Activated T-cell treated with anti-CD3 and anti-CD28 coated beads for 24 hours (primary cell): ENCODE measurements at places on chromosomes 7 and 10.

- peak; percentile 52 for DNase-seq
These were observed 15.6 kb upstream of the RFC2 start for GRCh38 chr7:74269757-74270277.

- no peak for DNase-seq
These were observed 43.4 kb downstream of the WASL start for GRCh38 chr7:123705211-123705901.

- no peak for DNase-seq
These were observed 138.6 kb downstream of the CHN2 start for GRCh38 chr7:29332875-29333855.

GRCh38 chr7:53611043-53611442 lies 575.6 kb downstream of the POM121L12 start:
- DNase-seq: no peak

DNA sequence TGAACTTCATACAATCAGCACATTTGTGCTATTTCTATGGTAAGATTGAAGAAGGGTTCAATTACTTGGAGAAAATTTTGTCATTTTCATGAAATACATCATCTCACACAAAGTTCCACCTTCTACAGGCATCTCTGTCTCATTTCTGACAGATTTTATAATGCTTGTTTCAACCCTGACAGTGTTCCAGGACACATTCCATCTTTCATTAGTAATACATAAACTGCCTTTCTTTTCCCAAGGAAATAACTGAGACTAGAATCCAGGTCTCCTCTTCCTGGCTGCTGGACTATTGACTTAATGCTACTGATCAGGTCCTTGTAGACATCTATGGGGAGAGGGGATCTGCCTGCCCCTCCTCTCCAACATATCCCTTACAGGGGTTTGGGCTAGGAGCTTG lies 70.1 kb upstream of the PLPP4 start:
- no peak for DNase-seq

DNA sequence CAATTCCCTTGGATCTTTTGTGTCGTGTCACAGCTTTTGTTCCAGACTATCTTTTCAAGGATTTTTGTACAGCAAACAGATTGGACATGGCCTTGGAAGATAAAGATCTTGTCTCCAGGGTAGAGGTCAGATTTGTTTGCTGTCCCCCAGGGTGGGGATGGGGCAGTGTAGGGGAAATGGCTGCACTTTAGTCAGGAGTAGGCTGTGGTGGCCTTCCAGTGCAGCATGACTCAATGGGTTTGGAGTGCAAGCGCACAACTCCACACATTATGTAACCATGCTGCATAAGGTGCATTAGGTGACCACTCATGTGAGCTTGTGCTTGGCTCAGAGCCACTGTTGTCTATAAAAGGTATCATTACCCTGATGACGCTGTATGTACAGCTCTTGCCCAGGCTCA lies 23.9 kb upstream of the ADAMTS14 start:
- DNase-seq: no peak

DNA sequence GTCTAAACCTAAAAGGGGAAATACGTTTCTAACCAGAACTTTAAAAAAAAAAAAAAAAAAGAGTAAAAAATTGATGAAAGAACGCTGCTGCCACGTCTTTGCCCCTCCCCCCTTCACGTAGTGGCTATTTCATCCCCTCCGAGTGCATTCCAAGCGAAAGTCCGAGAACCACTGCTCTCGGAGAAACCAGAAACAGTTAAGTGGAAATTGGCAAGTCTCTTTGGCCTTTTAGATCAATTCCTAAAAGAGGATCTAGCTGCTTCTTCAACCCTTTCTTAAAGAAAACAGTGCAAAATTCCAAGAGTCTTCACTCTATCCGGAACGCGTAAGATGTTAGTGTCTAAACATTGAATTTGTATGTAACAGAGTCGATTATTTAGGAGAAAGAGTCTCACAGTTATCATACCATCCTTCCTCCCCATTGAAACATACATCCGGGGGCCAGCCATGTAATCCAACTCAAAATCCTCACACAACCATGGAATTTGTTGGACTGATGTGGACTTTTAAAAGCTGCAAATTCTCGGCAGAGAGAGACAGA lies 1.1 kb downstream of the P4HA1 start:
- DNase-seq: peak; percentile 27

GRCh38 chr7:83305027-83305426 lies 142.3 kb upstream of the PCLO start:
- DNase-seq: no peak

- DNase-seq: no peak
These were observed 5.7 kb downstream of the C1GALT1 start for GRCh38 chr7:7188091-7188490.

DNA sequence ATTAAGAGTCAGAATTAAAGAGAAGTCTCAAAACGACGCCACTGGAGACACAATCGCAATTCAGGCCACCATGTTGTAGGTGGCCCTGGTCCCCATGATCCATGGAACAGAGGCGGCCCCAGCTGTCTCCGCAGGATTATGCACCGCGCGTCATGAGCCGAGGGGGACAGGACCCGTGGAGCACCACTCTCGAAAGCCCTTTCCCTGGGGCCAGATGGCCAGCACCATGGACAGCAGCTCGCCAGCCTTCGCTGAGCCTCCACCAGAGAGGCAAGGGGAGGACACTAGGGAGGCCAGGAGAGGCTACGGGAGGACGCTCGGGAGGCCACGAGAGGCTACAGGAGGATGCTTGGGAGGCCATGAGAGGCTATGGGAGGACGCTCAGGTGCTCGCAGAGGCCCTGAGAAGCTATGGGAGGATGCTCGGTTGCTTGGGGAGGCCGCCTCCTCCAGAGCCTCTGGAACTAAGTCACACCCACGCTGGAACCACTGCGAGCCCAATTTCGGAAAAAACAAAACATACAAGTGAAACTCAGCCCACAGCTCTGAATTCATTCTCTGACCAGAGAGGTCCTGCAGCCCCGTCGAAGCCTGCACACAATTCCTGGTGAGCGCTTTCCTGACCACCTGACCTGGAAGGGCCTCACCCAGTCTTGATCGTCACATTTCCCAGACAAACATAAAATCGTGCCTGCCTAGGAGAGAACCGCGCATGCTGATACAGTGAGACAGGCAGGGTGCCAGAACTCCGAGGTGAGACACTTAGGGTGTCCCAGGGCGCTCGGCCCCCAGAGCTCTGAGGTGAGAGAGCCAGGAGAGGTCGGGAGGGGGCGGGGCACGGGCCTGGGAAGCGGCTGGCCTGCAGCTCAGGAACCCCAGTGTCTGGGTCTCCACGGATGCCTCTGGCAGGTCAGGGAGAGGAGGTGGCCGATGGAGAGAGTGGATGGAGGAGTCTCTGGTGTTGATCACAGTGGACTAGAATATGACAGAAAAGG lies 224.4 kb downstream of the PTPRN2 start:
- DNase-seq: no peak

DNA sequence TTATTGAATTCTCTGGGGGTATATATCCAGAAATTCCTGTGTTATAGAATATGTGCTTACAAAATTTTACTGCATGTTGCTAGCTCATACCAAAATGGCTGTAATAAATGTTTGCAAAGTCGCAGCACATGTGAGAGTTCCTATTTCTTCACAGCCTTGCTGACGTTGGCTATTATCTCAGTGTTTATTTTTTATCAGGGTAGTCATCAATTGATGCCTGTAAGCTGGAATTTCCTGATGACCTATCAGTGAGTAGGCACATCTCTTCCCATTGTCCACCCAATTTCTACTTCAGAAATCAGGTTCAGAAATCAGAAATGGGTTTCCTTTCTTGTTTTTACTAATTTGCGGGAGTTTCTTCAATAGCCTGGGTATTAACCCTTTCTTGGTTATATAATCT lies 268.1 kb upstream of the FZD8 start:
- DNase-seq: no peak

DNA sequence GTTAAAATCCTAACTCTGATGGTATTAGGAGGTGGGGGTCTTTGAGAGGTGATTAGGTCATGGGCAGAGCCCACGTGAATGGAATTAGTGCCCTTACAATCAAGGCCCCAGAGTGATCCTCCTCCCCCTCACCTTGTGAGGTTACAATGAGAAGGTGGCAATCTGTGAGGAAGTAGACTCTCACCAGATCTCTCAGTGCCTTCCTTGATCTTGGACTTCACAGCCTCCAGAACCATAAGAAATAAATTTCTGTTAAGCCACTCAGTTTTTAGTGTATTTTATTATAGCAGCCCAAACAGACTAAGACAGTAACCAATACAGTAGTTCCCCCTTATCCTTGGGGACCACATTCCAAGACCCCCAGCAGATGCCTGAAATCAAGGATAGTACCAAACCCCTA lies 32.0 kb downstream of the STRA8 start:
- no peak for DNase-seq

DNA sequence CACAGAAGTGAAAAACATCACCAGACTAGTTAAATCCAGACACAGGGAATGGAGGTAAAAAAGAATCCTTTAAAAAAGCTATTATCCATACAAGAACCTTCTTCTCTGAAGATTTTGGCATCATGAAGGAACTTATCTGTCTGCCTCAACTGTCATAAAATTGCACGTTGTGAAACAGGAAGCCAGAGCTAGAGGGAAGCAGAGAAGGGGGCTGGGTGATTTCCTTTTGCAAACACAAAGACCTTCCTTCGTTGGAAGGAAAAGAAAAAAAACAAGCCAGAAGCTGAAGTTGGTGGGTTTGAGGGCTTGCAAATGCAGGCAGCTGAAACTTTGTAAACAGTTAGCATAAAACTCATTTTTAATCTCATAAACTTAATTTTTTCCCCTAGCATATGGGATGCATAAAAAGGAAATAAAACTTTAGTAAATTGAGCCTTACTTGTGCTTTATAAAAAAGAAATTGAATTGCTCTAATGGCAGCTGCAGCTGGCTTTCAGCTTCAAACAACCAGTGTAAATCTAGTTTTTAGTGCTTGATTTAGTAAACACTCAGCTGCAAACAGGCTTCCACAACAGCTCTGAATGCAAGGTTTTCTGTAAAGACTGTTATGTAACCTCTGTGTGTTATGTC lies 101.6 kb downstream of the OTUD1 start:
- no peak for DNase-seq
